GM03348 (cell line): ENCODE measurements at places on chromosomes 1 and 21.

GRCh38 chr1:14626869-14627607 lies 28.6 kb downstream of the KAZN start:
- DNase-seq, result no peak

DNA sequence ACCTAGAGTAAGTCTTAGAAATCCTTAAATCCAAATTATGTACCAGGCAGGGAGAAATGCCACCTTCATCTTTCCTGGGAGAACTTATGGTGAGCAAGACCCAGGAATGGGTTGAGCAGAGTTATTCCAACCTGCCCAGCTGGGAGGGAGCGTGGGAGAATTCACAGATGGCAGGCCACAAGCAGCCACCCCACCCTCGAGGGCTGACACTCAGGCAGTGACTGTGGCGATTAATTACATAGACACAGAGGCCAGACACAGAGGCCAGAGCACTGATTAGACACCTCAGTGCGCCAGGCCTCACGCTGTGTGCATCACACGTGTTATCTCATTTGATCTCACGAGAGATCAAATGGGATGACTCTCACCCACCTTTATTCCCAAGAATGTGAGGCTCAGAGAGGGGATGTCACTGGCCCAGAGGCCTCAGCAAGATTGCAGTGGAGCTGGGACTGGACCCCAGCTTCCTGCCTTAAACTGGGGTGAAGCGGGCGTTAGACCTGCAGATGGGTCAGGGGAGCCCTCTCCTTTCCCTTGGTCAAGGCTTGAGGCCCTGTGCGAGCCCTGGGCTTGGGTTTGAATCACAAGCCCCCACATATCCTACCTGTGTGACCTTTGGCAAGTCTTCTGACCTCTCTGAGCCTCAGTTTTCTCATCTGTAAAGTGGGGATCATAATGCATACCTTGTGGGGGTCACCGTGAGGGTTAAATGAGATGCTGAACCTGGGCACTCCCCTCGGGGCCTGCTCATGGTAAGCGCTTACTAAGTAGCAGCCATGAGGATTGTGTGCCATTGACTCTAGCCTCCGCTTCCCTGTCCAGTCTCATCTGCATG lies 28.8 kb upstream of the PADI4 start:
- DNase-seq, result no peak

- peak; percentile 33 for DNase-seq
Observed at GRCh38 chr1:196148367-196148970, 459.8 kb downstream of the KCNT2 start.

DNA sequence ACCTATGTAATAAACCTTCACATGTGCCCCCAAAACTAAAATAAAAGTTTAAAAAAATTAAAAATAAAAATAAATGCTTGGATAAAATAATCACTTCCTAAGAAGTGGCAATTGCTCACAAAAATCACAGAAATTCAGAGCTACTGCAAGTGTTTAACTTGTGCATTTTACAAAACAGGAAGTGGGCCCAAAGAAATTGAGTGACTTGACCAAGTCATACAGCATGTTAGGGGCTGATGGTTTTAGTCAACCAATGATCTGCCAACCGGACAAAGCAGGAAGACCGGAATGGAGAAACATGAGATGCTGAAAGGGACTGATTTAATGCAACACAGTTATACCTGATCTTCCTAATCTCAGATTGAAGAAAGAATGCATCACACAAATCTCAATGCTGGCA lies 96.5 kb downstream of the SMYD2 start:
- DNase-seq, result no peak

GRCh38 chr21:40546647-40547046 lies 300.3 kb downstream of the DSCAM start:
- DNase-seq, result no peak

DNA sequence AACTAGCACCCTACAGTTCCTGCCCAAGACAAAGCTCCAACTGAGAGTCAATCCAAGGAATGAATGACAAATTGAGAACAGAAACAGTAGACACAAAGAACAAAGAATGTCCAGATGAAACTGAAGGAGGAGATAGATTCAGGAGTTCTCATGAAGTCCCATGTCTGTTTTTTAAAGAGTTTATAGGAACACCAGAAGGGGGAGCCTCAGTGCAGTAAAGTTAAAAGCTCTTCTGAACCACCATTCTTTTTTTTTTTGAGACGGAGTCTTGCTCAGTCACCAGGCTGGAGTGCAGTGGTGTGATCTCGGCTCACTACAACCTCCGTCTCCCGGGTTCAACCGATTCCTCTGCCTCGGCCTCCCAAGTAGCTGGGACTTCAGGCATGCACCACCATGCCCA lies 323.6 kb downstream of the MRPL39 start:
- peak; percentile 46 for DNase-seq

DNA sequence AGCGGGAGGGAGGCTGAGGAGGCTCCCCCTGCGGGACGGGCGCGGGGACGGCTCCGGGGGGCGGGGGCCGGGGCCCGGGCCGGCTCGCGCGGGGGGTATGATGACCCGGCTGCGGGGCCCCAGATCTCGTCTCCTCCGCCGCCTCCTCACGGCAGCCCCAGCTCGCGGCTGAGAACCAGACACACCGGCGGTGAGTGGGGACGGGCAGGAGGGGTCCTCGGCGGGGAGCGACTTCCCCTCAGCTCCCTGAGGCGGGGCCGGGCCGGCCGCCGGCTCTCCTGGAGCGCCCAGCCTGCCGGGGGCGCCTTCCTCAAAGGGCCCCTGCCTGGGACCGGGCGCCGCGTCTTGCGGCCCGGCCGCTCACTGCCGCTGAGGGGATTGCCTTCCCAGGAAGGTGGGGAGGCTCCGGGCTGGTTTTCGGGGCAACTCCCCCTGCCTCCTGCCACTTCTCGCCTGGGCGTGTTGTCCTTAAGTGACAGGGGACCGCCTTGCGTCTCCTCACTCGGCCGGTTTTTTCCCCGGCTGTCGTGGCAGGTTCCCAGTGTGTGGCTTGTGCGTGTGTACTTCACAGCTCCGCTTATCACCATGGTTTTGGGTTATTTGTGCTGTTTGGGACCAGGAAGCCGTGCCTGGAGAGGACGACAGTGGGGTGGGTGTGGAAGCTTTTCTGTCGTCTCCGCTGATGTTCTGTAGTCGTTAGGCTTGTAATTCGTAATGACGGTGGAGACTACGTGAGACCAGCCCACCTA lies 800 bp downstream of the HIPK1 start:
- DNase-seq, result peak; percentile 78

GRCh38 chr1:65068202-65069010 lies 79.6 kb upstream of the AK4 start:
- peak; percentile 26 for DNase-seq
